Hepatocyte (in vitro differentiated cells): ENCODE measurements at places on chromosomes 2 and 18.

DNA sequence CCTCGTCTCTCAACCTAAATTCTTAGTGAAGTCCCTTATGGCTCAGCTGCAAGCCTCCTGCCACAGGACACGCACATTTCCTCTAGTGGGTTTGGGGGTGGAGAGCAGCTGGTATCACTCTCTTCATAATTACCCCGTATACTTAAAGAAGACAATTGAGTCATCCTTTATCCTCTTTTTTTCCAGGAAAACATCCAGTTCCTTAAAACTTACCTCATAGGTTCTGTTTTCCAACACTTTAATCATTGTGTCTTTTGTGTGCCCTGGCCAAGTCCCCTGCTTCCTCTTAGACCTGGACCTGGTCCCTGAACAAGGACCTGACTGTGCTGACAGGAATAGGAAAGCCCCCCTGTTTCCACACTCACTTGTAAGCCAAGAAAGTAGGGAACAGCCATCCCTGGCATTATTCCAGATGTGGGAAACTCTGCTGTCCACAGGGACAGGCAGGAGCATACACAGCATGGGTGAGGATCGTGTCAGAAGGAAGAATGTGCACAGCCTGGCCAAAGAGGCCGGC lies 42.3 kb upstream of the MYO1B start:
- no peak for DNase-seq

DNA sequence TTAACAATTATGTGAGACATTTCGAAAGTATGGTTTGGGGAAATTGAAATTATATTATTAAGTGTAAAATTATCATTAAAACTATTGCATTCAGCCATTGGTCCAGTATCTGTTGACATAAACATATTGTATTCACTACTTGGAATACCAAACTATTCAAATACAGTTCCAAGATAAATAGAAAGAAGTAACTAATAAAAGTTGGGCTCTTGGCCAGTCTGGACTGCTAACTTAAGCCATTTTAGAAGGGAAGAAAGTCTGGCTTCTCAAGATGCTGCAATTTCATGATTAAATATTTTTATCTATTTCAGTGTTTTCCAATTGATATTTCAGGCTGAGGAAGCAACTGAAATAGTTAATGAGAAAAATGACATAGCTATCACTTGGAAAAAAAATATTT lies 109.8 kb upstream of the CHRNA1 start:
- no peak for DNase-seq

GRCh38 chr2:102660070-102660469 lies 40.7 kb downstream of the SLC9A2 start:
- DNase-seq, result no peak

- DNase-seq, result peak; percentile 56
Measured at GRCh38 chr18:54149078-54149697, 75.3 kb downstream of the MBD2 start.
